ENCODE measurements at places on chromosomes 16 and 17.

DNA sequence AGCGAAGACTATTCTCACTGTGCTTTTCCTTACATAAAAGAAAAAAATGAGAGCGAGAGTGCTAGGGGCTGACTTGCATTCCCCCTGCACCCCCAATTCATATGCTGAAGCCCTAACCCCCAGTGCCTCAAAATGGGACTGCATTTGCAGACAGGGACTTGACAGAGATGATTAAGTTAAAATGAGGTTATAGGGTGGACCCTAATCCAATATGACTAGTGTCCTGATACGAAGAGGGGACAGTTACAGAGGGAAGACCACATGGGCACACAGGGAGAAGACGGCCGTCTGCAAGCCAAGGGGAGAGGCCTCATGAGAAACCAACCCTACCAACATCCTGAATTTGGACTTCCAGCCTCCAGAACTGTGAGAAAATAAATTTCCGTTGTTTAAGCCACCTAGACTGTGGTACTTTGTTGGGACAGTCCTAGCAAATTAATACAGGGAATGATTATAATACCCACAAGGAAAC is 1.6 kb upstream of the TMEM220 start:
- no peak for DNase-seq

DNA sequence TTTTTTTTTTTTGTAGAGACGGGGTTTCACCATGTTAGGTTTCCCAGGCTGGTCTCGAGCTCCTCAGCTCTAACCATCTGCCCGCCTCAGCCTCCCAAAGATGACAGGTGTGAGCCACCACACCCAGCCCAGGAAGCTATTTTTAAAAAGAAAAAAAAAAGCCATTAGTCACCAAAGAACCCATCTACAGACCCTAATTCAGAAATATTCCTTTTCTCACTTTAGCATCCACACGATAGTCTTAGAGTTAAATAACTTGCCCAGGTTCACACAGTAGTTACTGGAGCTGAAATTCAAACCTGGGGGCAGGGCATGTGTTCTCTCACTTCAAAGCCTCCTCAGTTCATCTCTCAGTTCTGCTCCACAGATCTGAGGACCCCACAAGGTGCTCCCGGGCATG is 70.3 kb upstream of the NOL11 start:
- no peak for DNase-seq

DNA sequence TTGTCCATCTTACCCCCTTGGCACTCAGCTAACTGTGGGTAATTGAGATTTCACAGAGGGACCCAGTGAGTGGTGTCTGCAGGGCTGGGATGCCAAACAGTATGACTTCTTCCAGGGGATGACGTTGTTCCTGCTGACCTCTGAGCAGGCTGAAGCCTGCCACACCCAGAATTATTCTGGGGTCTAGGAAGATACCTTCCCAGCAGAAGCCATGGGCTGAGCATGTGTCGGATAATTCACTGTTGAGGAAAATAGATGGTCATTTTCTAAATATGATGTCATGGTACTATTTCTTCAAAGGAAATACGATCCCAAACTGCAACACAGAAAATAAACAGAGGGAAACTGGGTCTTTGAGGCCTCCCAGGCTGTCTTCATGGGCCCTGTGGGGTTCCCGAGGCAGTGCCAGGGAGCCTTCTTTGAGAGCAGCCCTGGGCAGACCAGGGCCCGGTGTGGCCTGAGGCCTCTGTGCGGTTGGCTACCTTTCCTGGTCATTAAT is 17.4 kb downstream of the WNT9B start:
- no peak for DNase-seq

GRCh38 chr17:53093391-53093790 is 729.3 kb upstream of the KIF2B start:
- DNase-seq = no peak

DNA sequence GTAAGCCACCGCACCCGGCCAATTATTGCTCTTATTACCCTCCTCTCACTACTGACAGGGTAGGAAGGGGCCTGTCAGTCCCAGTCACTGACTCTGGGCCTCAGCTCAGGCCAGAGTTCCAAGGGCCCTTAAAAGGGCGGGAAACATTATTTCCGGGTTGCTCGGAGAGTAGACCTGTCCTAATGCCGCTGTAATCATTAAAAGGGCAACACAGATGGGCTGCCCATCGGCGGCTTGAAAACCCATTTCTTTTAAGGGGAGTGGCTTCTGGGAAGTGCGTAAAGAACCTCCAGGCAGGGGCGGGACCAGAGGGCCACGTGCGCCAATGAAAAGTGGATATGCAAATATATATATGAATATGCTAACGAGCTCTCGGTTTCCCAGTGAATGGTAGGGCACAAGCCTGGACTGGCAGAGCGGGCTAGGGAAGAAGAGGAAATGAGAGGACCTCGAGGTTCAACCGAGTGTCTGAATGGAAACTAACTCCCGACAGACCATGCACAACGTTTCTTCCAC is 26.6 kb downstream of the PIPOX start:
- DNase-seq = no peak

- no peak for DNase-seq
Measured at GRCh38 chr17:44642834-44643233, 13.4 kb upstream of the MEIOC start.

- no peak for DNase-seq
Measured at GRCh38 chr17:83084621-83085056, 5.2 kb downstream of the METRNL start.
